ENCODE measurements at places on chromosomes 1 and 21.

DNA sequence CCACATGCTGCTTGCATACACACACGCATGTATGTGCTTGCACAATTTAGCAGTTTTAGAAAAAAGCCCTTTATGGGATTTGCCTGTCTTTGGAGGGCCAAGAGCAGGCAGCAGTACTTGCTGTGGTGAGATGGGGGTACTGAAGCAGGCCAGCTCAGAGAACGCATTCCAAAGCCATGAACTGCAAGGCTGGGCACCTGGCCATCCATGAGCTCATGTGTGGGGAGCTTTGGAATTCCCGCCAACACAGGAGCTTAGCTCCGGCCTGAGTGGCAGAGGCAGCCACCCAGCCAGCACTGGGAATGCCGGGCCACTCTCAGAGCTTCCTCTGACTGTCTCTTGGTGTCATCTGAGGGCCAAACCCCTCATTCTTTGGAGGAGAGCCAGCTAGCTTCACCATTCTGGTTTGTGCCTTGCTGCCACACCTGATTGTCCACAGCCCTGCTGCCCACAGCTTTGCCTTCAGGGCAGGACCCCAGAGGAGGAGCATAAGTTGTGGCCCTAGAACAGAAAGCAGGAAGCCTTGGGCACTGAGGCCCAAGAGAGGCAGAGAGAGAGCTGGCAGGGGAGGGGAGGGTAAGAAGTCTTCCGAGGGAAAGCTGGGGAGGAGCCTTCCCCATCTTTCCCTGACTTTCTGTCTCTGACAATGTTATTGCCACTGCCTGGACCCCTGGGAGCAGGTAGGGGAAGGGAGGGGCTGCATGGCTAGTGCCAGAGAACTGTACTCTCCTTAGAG lies 92.1 kb upstream of the POU3F1 start:
- no peak overlapping the region for H3K27ac ChIP-seq
- H3K36me3 ChIP-seq, result no peaks in the 10 kb centered on the region
- H3K4me1 ChIP-seq, result no peaks in the 10 kb centered on the region
- peaks cover 14% of the 10 kb centered on the region for H3K27me3 ChIP-seq
- no peak for DNase-seq

DNA sequence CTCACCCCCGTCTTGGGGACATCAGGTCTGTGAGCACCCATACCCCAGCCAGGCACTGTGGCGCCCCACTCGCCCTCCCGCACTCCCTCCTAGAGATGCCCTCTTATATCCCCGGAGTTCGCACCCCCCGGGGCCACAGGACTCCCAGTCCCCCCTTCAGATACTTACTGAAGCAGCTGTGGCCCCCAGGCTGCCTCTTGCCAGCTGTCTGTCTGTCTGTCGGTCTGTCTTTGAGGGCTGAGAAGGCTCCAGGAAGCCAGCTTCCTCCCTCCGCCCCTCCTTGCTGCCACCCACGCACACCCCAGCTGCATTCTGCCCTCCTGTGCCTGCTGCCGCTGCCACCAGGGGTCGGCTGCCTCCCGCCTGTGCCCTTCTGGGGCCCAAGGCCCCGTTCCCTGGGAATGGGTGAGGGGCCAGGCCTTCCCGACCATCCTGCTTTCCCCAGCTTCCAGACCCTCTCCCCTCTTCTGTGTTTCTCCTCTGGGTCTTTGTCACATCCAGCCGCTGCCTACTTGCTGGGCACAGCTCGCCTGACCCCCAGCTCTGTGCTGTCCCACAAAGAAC lies at the start of gene PTPN7:
Gene PTPN7 (minus strand): TSS at position 226 of the 564 bp plus-strand sequence. CDS start 1,200 bp downstream, outside the sequence.
- no peaks in the 10 kb centered on the region for H3K4me1 ChIP-seq
- no peak for DNase-seq
- no peak within 1 kb of the TSS for H3K4me3 ChIP-seq

- no peaks in the 10 kb centered on the region for H3K36me3 ChIP-seq
- H3K4me3 ChIP-seq, result no peak overlapping the region
- H3K4me1 ChIP-seq, result no peaks in the 10 kb centered on the region
- H3K27ac ChIP-seq, result no peak overlapping the region
- DNase-seq, result no peak
- no peaks in the 10 kb centered on the region for H3K27me3 ChIP-seq
Measured at GRCh38 chr1:163361123-163361934, 39.6 kb downstream of the NUF2 start.

DNA sequence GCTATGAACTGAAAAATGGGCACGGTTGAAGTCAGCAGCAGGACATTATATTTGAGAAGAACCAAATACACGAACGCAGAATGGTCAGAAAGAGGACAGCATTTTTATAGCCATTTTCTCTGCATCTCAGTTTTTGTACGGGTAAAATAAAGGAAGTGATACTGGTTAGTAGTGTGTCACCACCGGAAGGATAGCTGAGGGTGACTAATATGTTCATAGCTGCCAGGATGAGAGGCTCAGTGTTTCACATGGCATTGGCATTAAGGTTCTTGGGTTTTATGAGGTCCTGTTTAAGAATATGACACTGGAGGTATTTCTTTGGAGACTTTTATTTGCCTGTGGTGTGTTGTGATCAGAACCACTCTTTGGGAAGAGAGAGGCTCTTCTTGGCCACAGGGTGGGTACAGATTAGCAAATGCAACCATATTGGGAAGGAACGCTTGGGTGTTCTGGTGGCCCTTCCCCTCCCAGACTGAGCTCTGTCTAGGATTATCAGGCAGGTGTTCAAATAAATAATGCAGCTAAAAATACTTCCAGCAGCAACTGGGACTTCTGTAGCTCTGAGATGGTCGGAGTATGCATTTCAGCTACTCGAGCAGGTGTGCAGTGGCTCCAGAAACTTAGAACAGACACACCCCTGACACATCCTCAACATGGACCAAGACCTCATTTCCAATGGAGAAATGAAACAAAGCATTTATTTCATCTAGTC lies 158.2 kb downstream of the PBX1 start:
- DNase-seq, result no peak
- H3K36me3 ChIP-seq, result no peaks in the 10 kb centered on the region
- no peak overlapping the region for H3K4me3 ChIP-seq
- no peak overlapping the region for H3K27ac ChIP-seq
- no peaks in the 10 kb centered on the region for H3K27me3 ChIP-seq

DNA sequence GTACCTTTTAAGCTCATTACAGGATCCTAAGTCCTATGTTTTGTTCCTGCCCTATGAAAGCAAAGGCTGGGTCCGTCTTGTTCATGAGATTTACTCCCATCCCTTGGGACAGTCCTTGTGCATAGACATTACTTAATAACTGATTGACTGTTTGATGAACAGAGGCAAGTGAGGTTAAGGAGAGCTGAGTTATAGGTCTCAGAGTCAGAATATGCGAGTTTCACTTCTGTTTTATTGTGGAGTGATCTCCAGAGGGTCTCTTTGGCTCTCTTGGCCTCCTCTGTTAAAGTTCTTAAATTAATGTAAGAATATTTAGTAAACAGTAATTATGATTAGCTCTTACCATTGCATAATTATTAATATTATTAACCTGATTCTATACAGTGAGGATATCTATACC lies 52.6 kb downstream of the BRINP2 start:
- H3K27ac ChIP-seq, result no peak overlapping the region
- no peaks in the 10 kb centered on the region for H3K36me3 ChIP-seq
- H3K4me1 ChIP-seq, result no peaks in the 10 kb centered on the region
- no peaks in the 10 kb centered on the region for H3K27me3 ChIP-seq
- H3K4me3 ChIP-seq, result no peak overlapping the region
- no peak for DNase-seq

- no peak overlapping the region for H3K27ac ChIP-seq
- H3K4me1 ChIP-seq, result no peaks in the 10 kb centered on the region
- no peaks in the 10 kb centered on the region for H3K27me3 ChIP-seq
- H3K4me3 ChIP-seq, result no peak overlapping the region
- no peak for DNase-seq
- no peaks in the 10 kb centered on the region for H3K36me3 ChIP-seq
Measured at GRCh38 chr1:73813716-73814115, 384.3 kb downstream of the LRRIQ3 start.
